ENCODE measurements at places on chromosomes 2 and 18.

GRCh38 chr2:217731805-217732204 is 271.0 kb downstream of the TNS1 start:
- DNase-seq: no peak

GRCh38 chr2:109021895-109022300 is 32.9 kb upstream of the EDAR start:
- no peak for DNase-seq

- no peak for DNase-seq
These were observed 33.9 kb downstream of the ZAP70 start for GRCh38 chr2:97747285-97747684.

- no peak for DNase-seq
These were observed 141.4 kb downstream of the CYP26B1 start for GRCh38 chr2:72006188-72006736.

DNA sequence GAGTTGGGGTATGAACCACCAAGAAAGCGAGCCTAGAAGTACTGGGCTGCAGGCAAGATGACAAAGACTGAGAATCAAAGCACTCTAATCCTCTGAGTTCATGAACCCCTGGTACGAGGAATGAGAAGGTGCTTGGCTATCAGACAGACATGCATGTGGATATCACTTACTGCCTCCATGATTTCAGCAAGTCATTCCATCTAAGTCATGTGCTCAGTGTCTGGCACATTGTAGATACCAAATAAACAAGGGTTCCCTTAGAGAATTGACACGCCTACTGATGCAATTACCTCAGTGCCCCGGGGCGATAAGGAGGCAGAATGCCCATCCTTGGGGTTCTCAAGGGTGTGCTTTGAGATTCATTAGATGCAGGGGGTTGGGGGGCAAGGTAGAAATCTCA is 125.6 kb upstream of the PKDCC start:
- DNase-seq: no peak

DNA sequence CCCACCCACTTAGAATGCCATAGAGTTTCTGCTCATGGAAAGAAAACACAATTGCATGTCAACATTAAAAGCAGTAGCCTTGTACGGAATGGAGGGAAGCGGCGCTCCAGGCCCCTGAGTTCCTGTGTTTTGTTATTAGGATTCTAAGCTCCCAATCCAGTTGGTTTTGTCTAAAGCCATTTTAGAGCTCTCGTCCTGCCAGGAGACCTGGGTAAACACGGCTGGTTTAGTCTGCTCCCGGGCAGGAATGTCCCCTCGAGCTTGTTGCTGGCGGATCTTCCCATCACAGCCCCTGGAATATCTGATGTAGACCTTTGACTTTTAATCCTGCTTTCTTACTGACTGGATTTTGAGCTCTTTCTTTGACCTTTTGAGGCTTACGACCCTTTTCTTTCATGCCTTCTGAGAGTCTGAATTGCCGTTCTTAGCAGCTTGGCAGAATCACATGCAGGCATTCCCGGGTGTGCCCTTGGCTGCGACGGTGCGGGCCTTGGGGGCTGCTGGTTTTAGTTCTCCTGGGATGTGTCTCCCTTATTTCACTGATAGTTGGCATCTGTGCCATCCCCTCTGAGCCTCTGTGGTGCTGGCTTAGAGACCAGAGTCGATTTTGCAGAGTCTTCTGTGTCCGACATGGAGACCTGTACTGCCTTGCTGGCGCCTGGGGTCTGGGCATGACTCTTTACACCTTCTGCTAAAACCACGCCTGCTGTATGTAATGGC is 25.4 kb downstream of the GREB1 start:
- DNase-seq: no peak

DNA sequence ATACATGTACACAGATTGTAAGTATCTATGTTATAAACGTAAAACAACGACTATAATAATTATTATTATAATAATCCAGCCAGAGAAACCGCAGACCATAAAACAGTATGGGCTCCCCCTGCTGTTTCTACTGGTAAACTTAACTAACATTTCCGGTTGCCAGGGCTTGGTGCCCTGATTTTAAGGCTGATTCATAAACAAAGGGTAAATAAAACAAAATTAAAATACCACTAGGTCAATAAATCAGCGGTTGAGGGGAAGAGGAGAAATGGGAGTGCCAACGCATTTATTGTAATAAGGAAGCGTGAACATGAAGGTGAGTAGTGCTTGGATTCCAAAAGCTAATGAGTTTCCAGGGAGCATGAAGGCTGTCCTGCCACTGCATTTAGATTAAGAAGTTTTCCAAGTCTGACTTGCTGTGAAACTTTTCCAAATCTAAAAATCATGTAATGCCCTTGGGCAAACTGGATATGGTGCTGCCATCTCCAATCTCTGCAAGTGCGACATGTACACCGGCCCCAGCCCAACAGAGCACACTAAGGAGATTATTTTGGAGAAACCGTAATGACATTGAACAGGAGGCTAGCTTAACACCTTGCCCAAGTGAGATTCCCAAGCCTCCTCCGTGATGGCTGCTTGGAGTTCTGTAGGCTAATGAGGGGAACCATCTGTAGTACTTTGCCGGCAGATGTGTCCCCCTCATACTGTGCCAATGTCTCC is 50.7 kb upstream of the HNRNPA3 start:
- DNase-seq: no peak

- DNase-seq: no peak
These were observed 10.6 kb downstream of the IL1F10 start for GRCh38 chr2:113078350-113078839.

DNA sequence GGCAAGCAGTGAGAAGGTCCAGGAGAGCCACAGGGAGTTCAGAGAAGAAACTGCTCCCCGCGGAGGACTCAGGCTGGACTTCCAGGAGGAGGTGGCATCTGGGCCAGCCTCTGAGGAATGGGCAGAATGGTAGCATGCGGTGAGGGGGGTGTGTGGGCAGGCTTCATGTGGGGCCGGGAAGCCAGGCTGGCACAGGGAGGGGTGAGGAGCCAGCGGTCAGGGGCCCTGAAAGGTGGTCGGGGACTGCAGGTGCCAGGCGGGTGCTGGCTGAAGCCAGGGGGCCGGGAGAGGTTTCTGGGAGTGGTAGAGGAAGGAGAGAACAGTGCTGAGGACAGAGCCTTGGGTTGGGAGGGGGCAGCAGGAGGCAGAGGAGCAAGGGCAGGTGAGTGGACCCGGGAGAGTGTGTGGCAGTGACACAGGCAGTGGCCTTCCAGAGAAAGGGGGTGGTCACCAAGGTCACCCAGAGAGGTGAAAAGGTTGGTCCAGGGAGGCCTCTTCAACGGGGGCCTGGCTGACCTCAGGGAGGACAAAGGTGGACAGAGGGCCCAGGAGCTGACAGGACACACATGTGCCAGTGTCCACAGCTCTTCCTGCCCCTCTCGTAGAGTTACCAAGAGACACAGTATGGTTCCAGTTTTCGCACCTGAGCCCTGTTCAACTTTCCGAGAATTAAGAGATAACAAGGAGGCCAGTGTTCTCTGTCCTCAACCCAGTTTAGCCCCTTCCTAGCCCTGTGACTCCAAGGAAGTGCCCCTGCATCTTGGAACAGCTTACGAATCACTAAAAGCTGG is 101.2 kb upstream of the ASB18 start:
- no peak for DNase-seq

DNA sequence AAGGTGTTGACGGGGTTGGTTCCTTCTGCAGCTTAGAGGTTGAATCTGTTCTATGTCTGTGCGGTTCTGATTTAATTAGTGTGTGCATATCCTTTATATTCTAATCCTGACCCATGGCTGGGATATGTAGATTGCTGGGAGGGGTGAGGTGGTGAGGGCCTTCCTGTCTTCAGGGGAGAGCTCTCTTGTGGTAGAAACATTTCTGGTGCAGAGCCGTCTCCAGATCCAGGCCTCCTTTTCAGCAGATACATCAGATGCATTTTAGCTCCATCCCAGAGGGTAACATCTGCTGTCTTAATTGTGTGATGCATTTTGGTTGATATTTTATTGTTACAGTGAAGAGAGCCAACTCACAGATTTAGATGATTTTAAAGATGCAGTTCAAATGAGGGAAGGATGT is 227.8 kb downstream of the AGAP1 start:
- no peak for DNase-seq

DNA sequence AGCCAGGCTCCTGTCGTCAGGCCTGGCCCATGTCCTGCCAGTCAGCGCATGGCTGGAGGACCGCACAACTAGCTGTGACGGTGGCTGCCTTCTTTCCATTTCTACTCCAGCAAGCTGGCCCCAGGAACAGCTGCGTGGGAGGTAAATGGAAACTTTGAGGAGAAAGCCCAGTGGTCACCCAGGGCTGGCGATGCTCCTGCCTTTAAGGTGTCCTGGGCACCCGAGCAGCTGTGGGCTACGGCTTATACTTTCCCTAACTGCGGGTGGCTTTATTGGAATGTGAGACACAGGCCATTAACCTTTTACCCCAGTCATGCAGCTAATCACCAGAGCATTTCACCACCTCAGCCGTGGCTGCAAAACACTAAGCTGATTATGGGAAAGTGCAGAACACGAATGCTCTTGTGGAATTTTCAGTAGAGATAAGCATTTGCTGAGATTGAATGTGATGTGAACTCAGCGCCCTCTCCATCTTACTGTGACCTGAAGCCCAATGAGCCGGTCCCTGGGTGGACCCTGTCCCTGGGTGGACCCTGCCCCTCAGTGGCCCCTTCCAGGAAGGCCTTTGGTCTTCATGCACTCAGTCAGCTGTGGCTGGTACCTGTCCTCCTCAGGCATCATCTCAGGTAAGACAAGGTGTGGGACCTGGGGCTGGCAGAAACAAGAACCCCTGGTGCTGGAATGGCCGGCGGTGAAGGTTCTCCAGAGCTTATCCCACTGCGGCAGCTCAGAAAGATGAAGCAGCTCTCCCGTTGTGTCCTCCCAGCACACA is 275.4 kb upstream of the HS6ST1 start:
- DNase-seq: no peak

DNA sequence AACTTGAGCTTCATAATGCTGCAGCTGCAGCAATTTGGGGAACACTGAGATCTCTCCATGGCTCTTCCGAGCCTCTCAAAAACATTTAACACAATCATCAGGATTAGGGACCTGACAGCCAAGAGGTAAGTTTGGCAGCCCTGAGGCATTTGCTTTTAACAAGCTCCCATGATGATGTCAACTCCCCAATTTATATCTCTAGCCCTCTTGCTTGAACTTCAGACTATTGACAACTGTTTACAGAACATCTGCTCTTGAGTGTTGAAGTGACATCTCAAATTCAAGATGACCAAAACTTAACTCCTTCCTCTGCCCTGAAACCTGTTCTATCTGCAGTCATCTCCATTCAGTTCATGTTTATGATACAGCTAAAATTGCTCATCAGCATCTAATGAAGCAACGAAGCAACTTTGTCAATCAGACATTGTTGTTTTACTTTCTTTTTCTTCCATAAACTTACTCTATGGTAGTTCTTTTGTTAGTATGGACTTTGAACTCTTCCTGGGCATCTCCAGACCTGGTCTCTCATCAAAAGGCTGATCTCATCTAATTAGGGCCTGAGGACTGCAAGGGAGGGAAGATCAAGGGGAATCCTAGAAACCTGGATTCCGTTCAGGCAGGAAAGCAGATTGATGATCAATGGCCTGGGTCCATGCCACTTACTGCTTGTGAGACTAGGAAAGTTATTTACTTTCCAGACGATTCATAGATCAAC is 48.1 kb downstream of the SEMA4F start:
- no peak for DNase-seq

GRCh38 chr18:49135877-49136276 is 185.1 kb upstream of the SMAD7 start:
- no peak for DNase-seq

- no peak for DNase-seq
These were observed 209.8 kb downstream of the DCDC2C start for GRCh38 chr2:3913166-3913565.

DNA sequence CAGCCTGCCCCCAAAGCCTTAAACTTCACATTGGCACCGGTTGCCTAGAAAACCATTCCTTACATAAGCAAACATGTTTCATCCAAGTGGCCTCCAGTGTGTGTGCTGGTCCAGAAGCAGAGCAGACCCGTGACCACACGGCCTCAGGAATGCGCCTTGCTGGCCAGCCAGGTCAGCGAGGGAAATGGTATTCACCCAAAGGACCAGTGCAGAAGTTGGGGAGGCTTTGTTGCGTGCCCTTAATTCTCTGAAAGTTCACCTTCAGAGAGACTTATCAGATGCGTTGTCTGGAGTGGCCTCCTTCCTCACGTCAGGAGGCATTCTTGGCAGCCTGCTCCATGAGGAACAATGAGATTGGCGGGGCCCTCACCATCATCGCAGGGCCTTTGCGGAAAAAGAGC is 25.9 kb downstream of the NRP2 start:
- no peak for DNase-seq

DNA sequence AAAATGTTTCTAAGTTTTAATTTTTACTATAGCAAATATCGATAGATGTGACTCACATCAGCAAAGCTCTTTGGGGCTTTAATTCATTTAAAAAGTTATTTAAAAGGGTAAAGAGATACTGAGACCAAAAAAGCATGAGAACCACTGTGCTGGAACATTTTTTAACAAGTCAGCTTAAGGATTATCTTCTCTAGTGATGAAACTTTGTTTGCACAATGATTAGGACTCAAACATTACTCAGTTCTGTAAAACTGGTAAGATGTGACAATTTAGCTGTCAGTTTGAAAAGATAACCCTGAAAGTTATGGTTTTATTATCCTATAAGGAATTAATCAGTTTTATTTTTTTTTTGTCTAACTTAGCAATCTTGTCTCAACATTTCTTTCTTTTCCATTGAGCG is 301.4 kb downstream of the TSN start:
- no peak for DNase-seq

GRCh38 chr2:210195101-210195852 is 24.1 kb upstream of the KANSL1L start:
- no peak for DNase-seq

DNA sequence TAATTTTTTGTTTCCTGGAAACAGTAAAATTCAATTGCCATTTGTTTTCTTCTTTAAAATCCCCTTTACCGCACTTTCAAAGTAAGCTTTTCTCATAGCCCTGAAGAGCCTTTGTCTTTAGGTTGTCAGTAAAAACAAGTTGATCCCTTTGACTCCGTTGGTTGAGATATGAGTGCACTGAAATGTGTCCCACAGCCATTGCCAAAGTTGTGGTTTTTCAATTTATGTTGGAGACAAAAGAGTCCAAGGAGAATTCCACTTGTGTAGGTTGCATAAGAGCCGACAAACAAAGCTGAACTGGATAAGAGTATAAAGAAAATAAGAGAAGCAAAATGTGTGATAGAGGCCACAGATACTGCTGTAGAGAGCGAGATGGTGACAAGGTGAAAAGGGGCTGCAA is 26.1 kb upstream of the HNMT start:
- DNase-seq: no peak

DNA sequence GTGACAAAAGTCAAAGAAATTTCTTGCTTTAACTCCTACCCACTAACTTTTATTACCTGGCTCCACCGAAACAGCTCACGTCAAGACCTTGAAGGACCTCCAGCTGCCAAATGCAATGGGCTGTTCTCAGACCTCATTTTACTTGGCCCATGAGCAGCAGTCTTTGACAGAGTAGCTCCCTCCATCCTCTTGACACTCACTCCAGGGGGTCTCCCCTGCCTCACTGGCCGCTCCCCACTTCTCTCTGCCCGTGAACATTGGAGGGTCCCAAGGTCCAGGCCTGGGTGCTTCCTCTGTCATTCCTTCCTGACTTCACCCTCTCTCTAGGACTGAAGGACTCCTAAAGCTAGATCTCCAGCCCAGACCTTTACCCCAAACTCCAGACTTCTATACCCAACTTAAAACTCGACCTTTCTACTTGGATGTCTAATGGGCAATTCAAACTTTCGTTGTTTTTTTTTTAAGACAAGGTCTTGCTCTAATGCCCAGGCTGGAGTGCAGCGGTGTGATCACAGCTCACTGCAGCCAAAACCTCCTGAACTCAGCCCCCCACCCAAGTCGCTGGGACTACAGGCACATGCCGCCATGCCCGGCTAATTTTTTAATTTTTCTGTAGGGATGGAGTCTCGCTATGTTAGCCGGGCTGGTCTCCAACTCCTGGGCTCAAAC is 92.9 kb upstream of the ST3GAL5 start:
- no peak for DNase-seq

Measured in amniotic stem cell (primary cell).